ENCODE measurements at places on chromosomes 11 and 22.

DNA sequence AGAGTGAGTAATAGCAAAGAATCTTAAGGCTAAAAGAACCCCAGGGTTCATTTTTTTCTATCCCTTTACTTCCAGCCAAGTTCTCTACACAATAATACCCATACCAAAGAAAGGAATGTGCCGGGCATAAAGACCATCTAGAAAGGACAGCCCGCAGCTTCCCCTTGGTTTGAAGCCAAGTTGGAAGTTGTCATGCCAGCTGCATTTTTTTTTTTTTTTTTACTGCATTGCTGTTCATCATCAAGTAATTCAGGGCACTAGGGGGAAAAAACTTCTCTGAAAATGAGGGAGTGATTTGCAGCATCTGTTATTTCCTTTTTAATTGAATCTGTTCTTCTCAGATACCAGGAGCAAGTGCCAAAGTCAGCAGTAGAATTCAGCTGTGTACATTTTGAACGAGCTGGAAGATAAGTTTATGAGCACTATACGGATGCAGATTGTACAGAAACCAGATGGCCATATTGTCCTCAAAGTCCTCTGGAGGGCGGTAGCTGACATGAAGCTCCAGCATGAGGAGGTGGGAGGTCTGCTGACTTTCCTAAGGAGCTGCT, 56.4 kb downstream of the UBASH3B start:
- no peak for DNase-seq

DNA sequence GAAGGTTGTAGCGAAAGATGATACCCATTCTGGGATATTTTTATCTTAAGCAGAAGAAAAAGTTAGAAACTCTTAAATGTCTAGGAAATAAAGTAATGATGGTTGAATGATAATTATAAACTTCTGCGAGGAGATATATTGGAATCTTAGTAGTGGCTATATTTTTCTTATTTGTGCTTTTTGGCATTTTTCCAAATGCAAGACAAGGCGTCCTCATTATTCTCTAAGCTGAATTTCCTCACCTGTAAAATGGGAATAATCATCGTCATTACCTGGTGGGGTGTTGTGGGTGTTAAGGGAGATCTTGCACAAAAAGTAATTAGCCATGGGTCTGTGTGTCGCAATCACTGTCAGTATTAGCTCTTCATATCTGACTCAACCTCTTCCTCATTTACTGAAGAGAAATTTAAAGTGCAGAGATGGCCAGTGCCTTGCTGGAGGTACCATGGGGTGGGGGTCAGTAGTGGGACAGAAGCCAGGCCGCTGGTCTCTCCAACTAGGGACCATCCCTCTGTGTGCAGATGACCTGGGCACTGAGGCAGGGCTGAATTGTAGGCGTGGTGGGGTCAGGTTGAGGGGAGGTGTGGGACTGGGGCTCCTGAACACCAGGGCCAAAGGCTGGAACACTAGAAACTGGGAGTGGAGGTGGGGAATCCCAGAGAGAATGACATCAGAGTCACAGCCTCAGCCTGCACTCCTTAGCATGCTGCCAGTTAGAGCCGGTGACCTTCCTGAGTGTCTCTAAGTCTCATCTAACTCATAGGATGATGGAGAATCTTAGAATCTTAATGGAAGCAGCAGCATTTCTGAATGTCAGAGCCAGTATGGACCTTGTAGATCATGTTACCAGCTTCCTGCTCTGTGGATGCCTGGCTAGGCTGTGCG, 4.1 kb downstream of the PITPNM1 start:
- DNase-seq, result no peak

DNA sequence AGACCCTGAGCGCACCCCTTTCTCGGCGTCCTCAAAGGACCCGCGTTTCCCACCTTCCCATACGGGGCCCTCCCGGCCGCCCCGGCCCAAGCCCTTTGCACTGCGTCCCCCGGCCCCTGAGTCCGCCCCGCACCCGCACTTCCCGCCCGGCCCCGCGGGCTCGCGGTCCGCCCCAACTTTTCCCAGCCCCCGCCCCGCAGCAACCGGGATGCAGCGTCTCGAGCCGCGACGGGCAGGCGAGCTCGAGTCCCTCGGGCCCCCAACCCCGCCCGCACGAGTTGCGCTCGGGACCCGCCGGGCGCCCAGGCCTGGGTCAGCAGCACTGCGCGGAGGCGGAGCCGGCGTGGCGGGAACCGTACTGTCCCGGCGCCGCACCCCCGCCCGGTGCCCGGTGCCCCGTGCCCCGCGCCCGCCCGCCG, 371 bp downstream of the SMCO4 start:
- DNase-seq, result no peak

DNA sequence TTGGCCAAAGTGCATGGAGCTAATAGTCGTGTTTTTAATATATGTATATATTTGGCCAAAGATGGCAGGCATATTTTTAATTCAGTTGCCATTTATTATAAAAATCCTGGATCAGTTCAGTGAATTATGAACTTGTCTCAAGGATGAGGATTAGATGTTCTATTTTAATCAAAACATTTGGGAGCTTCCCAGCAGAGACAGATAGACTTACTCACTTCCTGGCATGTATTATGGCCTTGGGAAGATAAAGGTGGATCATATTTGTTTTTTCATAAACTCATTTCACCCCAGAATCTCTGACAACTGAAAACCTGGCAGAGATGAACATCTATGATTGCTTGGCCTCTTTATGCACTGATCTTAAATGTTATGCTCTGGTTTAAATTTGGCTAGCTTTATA, 148.8 kb downstream of the NCAM1 start:
- no peak for DNase-seq

All from GM12865 (cell line).